ENCODE measurements at places on chromosomes 2 and 18.

GRCh38 chr18:44671914-44672313 is 8.8 kb upstream of the SETBP1 start:
- no peak for DNase-seq

DNA sequence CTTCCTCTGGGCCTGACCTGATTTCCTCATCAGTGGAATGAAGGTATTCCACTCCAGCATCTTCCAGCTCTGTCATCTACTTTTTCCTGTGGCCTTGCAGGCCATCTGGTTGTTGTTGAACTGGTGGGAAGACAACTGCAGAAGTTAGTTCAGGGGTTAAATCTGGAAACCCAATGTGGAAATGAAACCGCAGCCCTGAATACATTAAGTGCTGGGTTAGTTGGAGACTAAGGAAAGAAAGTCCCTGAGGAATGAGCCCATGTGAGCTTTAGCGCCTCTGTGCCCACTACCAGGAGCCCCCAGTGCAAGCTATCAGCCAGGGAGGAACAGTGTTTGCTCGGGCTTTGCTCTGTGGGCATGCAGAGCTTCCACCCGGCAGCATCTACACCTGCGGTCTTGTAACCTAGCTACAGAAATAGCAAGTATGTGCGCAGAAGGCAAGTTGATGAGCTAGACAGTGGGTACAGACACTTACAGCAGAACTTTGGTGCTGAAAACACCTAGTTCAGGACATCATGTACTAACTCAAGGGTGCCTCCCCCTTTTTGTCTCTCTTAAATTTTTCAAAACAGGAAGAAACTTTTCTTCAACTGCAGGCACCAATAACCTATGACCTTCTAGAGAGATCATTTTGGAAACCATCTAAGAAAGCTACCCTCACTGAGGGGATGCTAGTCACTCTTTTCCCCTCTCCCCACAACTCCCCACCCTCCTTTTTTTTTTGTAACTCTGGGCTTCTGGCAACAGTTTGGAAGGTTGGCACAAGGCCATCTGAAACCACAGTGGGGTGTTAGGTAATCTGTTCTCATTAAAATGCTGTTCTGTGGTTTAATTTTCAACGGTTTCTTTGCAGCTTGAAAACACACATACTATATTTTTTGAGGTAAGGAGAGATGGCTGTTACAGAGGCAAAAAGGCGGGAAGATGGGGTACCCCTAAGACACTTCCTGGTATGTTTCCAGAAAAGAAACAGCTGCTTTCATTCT is 18.3 kb upstream of the CXCR4 start:
- no peak for DNase-seq

- no peak for DNase-seq
These were observed 119.1 kb upstream of the KLF7 start for GRCh38 chr2:207284556-207285472.

DNA sequence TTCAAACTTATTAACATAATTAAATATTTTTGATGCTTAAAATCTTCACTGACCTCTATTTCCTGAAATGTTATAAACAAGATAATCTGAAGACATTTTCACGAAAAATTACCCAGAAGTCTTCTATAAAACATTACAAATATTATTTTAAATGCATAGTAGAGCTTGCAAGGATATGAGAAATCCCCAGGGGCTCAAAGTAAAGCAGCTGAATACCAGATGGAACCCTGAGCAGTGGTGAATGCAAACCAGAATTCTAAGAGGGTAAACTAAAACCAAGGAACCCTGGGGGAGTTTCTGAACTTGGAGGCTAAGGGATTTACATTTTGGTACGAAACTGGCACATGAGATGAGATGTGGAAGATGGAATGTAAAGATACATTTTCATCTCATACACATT is 83.6 kb downstream of the FSHR start:
- DNase-seq, result no peak

GRCh38 chr18:70221915-70222278 is 16.4 kb upstream of the RTTN start:
- DNase-seq, result no peak

DNA sequence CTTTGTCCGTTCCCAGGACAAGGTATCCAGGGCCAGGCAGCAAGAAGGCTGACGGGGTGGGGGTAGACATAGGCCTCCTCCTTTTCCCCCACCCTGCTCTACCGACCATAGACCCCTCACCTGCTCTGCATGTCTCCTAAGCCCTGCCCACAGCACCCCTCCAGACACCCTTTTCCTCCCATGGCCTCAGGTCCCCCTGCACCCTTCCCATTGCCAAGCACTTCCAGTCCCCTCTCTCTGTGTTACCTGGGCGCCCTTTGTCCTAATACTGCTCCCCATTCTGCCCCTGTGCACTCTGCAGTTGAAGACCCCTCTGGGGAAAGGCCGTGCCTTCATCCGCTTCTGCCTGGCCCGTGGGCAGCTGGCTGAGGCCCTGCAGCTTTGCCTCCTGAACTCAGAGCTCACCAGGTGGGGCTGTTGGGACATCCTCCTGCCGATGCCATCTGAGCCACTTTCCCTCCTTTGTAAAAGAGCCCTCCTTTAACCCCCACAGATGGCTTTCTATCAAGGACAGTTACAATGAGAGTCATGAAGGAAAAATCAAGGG is 3.5 kb downstream of the RUFY4 start:
- no peak for DNase-seq

- no peak for DNase-seq
These were observed 100.0 kb downstream of the SPOPL start for GRCh38 chr2:138601458-138602165.

DNA sequence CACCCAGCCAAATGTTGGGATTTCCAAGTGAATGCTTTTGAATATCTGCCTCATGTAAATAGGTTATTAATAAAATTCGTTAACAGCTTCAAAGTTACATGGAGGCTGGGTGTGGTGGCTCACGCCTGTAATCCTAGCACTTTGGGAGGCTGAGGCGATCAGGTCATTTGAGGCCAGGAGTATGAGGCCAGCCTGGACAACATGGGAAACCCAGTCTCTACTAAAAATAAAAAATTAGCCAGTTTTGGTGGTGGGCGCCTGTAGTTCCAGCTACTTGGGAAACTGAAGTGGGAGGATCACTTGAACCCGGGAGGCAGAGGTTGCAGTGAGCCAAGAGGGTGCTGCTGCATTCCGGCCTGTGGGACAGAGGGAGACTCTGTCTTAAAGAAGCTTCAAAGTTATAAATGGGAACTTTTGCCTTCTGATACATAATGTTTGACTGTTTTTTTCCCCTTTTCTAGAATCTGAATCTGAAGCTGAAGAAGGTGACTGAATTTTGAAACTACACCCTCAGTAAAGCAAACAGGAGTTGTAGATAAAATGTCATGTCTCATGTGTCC is 10.1 kb downstream of the BZW1 start:
- no peak for DNase-seq

- no peak for DNase-seq
These were observed 16.0 kb downstream of the NEB start for GRCh38 chr2:151718247-151718646.

- DNase-seq, result no peak
These were observed 120.7 kb upstream of the AGAP1 start for GRCh38 chr2:235373171-235373570.

DNA sequence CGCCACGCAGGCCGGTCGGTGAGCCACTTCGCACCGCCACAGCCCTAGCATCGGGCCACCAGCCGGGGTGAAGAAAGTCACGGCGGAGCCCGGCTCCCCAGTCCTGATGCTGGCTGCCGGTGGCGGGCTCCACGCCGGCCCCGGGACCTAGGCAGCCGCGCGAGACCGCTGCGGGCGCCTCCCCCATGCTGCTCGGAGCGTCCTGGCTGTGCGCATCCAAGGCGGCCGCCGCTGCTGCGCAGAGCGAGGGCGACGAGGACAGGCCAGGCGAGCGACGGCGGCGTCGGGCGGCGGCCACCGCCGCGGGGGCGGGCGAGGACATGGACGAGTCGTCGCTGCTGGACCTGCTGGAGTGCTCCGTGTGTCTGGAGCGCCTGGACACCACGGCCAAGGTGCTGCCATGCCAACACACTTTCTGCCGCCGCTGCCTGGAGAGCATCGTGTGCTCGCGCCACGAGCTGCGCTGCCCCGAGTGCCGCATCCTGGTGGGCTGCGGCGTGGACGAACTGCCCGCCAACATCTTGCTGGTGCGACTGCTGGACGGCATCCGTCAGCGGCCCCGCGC is 433 bp downstream of the SH3RF3 start:
- peak; percentile 50 for DNase-seq

DNA sequence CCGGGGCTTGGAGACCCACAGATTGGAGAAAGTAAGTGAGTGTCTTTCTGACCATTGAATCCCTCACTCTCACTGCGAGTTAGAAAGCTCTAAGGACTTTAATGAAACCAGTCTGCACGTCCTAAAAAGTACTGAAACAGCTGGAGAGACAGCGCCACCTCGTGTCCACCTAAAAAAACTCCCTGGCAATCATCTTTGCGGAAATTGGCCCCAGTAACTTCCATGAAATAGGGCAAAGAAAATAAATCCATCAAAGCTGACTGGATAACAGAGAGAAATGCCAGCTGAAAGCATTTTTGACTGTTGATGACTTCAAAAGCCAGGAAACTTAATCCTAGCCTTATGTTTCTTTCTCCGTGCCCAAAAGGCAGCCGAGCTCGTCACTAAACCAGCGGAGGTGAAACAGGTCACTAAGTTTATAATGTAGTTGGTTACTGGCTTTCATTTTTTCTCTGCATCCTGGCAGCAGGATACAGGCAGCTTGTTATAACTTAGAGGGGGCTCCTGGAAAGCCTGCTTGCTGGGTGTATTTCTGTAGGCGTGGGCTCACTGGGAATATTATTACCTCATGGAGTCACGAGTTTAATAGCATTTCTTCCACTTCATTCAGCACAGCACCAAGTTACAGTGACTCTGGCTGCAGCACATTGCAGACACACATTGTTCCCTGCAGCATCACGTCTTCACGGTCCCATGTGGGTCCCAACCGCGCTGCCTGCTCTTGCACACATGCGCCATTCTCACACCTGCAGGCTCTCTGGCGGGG is 266.5 kb downstream of the HRH4 start:
- DNase-seq, result peak; percentile 68

- DNase-seq, result no peak
These were observed 62.1 kb upstream of the PGAP1 start for GRCh38 chr2:196988639-196989038.

- no peak for DNase-seq
These were observed 54.4 kb downstream of the SCN3A start for GRCh38 chr2:165149439-165149838.

All from endothelial cell (in vitro differentiated cells).